ENCODE measurements at places on chromosomes 6 and 20. TPM values are rescaled to one million over a fixed set of nuclear protein-coding genes. Genes with fewer than 3 reads are reported as not detected.

- DNase-seq: peak; percentile 85
Observed at GRCh38 chr6:124961777-124962638, at the start of gene RNF217. RNF217 (plus strand) TSS chr6:124962437; CDS start chr6:124962545, 108 bp downstream.

The SLC4A11 gene
- 0.44 TPM for total RNA-seq

GRCh38 chr6:1103945-1104623 lies 207.8 kb upstream of the FOXQ1 start:
- DNase-seq: no peak

The TSHZ2 gene
- total RNA-seq: 1.9 TPM

DNA sequence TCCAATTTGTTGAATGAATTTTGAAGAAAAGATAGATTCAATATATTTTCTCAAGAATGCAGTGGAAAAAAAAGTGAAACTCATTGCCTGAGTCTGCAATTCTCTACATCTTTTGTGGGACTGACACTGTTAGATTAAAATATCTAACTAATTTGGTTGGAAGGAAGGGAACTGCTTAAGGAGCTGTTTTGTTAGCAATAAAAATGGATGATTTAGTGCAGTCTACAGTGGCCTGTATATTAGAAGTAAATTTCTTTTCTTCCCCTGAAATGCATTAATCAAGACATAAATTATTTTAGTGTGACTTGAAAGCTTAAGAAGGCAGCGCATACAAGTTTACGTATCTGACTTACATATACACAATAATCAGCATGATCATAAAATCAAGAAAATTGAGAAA lies 1332.6 kb downstream of the EPHA7 start:
- DNase-seq: no peak

GRCh38 chr6:336159-337114 lies 44.1 kb downstream of the DUSP22 start:
- DNase-seq: no peak

- no peak for DNase-seq
Observed at GRCh38 chr6:8707956-8708772, 272.8 kb upstream of the SLC35B3 start.

The CGA gene
- total RNA-seq: not detected

GRCh38 chr6:35474131-35474941 lies 6.1 kb downstream of the RPL10A start:
- DNase-seq: peak; percentile 51

- DNase-seq: no peak
Observed at GRCh38 chr6:168133687-168134559, 54.9 kb upstream of the FRMD1 start.

The HDDC2 gene
- 93.9 TPM for total RNA-seq

GRCh38 chr6:11292091-11292490 lies 59.6 kb upstream of the NEDD9 start:
- no peak for DNase-seq

- no peak for DNase-seq
Observed at GRCh38 chr20:15945289-15945688, 628.0 kb downstream of the KIF16B start.

DNA sequence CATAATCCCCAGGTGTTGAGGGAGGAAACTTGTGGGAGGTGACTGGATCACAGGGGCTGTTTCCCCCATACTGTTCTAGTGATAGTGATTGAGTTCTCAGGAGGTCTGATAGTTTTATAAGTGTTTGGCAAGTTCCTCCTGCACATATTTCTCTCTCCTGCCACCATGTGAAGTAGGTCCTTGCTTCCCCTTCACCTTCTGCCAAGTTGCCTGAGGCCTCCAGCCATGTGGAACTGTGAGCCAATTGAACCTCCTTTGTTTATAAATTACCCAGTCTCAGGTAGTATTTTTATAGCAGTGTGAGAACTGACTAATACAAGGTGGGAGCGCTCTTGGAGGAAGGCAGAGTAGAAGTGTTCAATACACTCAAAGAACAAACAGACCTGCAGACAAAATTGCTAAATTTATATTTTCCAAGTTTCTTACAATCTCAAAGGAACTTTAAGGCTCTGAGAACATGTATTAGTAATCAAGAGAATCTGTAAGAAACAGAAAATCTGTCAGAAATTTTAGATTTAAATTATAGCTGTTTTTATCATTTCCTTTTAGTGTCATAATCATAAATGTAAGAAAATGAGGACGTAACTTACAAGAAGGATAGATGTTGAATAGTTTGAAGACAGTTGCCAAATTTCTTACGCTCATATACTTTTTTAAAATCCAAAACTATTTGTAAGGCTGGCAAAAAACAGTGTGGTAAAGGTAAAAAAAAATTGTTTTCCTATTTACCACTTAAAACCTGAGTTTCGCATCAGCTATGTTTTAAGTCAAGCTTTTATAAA lies 77.7 kb downstream of the ASCC3 start:
- DNase-seq: no peak

The HUS1B gene
- total RNA-seq: 0.22 TPM

DNA sequence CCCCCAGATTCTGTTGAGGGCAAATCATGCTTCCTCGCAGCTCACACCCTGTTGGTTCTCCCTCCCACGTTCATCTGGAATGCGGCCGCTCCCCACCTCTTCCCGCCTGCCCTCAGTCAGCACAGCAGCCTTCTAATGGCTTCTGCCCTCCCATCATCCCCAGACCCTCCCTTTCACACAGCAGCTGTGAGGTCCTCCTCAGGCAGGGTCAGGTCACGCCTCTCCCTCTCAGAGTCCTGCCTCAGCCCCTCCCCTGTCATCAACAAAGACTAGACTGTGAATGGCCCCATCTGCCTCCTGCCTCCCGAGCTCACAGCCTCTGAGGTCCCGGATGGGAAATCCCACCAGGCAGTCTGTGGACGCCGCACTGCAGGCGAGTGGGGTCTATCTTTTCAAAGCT lies 7.9 kb upstream of the BHLHE23 start:
- no peak for DNase-seq

The NRSN1 gene
- total RNA-seq: not detected

GRCh38 chr6:142671791-142672190 lies 273.2 kb downstream of the HIVEP2 start:
- DNase-seq: no peak

DNA sequence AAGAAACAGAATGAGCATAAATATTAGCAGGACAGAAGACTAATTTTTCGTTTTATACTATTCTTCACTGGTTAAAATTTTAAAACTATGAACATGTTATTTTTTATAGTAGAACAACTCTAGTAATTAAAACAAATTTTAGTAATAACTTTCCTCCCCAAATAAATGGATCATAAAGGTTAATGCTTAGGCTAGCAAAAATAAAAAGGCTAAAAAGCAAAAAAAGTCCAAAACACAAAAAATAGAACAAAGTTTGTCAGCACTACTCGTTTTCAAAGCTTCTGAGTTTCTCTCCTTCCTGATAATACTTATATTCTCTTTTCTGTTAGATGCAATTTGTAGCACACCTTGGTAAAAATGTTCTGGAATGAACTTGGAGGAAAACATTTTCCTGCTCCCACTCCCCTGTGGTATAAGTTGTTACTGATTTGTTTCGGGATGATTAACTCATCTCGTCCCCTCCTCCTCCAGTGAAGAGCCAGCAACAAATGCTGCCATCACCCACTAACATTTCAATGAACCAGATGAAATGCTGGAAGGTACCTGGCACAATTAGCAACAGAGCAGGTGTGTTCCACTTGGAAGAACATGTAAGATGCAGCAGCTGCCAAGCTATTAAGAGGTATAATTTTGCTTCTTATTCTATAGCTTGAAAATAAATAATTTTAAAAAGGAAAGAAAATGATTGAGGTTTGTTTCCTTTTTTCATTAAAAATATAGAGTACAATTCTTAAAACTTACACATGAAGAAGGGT lies 130.5 kb downstream of the MYB start:
- no peak for DNase-seq

DNA sequence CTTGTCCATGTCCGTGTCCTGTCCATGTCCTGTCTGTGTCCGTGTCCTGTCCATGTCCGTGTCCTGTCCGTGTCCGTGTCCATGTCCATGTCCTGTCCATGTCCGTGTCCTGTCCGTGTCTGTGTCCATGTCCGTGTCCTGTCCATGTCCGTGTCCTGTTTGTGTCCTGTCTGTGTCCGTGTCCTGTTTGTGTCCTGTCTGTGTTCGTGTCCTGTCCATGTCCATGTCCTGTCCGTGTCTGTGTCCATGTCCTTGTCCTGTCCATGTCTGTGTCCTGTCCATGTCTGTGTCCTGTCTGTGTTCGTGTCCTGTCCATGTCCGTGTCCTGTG lies 55.0 kb upstream of the BHLHE23 start:
- DNase-seq: no peak

The CDK5RAP1 gene
- 21.0 TPM for total RNA-seq

The CUL9 gene
- 8.4 TPM for total RNA-seq

DNA sequence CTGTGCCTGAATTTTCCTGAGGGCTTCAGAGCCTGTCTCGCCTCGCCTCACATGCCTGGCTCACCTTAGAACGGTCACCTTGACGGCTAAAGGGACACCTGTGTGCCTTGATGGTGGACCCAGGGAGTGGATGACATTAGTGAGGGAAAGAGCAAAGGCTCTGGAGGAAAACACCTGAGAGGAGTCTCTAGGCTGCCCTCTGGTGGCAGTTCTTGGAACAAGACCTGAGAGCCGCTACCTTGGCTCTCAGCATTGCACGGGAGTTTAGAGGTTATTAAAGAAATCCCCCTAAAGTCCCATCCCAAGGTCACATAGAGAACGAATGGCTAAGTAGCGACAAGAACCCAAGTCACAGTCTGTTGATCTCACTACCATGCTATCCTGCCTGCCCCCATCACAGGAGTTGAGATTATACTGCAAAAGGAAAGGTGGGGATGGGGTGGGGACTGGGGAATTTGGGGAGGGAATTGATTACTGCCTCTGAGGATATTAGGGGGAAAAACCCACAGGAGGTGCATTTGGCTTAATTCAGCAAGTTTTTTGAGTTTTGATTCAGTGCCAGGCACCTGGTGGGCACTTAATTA lies 7.9 kb upstream of the CDSN start:
- DNase-seq: peak; percentile 65

GRCh38 chr6:137746264-137746663 lies 120.8 kb upstream of the TNFAIP3 start:
- DNase-seq: no peak

- no peak for DNase-seq
Observed at GRCh38 chr6:167416676-167417430, 92.0 kb downstream of the TTLL2 start.

The BCAS1 gene
- total RNA-seq: 0.17 TPM
